ENCODE measurements at places on chromosomes 1 and 21.

DNA sequence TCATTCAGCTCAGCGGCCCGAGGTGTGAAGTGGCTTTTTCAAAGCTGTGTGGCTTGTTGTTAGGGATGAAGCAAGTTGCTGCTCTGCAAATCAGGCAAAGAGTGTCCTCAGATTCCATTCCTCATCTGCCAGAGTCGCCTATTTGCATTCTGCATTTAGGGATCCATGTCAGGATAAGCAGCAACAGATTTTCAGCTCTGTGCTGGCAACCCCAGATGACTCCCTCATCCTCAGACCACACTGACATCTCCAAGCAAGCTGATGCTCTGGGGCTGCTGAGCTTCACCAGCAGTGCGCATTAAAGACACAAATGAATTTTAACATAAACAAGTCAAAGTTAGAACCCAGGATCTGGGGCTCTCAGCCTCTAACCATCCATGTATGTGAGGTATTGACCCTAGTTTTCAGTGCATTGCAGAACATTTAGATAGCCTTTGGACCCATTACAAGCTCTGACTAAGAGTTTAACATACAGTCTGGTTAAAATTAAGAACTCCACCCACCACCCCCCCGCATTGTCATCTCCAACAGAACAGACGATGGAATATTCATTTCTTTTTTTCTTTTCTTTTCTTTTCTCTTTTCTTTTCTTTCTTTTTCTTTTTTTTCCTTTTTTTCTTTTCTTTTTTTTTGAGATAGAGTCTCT is 10.9 kb downstream of the CFAP107 start:
- no peak for DNase-seq

- DNase-seq = no peak
Measured at GRCh38 chr1:212488436-212489283, 55.9 kb downstream of the NENF start.

- DNase-seq = no peak
Measured at GRCh38 chr1:64960731-64961130, 5.6 kb downstream of the JAK1 start.

GRCh38 chr21:31476263-31477022 is 132.4 kb upstream of the TIAM1 start:
- DNase-seq = no peak
